ENCODE measurements at places on chromosomes 4 and X.

- DNase-seq, result no peak
Observed at GRCh38 chrX:134075894-134076718, 90.7 kb upstream of the GPC3 start.

- DNase-seq, result no peak
Observed at GRCh38 chrX:47101206-47101605, 23.0 kb downstream of the RGN start.

- no peak for DNase-seq
Observed at GRCh38 chr4:3446631-3447320, 5.0 kb downstream of the HGFAC start.

DNA sequence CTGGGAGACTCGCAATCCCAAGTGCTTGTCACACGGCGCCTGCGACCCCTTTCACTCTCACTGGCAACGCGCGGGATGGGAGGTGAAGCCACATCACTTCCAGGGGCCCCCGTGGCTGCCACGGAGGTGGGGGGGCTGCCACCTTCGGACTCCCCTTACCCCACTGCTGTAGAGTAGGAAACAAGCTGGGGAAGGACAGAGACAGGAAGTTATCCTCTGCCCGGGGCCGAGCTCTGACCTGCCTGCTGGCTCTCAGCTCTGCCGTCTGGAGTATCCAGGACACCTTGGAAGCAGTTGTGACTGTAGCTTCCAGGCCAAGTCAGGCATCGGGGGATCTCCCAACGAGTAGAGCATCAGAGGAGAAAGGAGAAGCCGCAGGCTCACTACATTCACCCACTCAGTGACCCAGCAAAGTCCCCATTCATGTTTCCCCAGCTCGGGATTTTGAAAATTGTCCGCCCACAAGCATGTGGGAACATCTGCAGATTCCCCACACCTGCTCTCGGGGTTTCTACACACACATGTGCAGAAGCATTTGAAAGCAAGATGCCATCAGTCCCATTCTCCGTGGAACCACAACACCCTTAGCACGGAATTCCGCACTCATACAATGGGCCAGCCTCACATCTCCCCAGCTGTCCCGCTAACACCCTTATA is 10.8 kb downstream of the PDZD4 start:
- no peak for DNase-seq

- DNase-seq, result peak; percentile 34
Observed at GRCh38 chr4:104494822-104495559, at the start of gene CXXC4. CXXC4 (minus strand) TSS chr4:104494894; CDS start chr4:104491802, 3,092 bp downstream.

DNA sequence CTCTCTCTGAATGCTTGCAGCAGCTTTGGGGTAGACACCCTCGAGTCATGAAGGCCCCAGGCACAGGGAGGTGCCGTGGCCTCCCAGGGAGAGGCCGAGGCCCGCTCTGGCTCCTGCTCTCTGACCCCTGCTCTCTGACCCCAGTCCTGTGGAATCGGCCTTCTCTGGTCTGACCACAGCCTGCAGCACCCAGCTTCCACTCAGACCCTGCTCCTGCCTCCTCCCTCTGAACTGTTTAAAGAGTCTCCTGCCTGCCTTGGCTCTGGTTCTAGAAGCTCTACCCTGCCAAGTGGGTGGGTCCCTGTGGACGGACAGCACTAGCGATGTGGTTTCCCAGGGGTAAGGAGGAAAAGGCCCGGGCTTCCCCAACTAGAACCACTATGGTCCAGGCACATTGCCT is 78.2 kb upstream of the TMEM150C start:
- DNase-seq, result no peak

GRCh38 chrX:132615391-132616131 is 126.7 kb upstream of the MBNL3 start:
- peak; percentile 49 for DNase-seq

Measured in activated T-cell treated with anti-CD3 and anti-CD28 coated beads, Interleukin-2, amount 50 U/mL, for 24 hours (primary cell).